NCI-H2081 (cell line): ENCODE measurements at places on chromosomes 5 and 9.

DNA sequence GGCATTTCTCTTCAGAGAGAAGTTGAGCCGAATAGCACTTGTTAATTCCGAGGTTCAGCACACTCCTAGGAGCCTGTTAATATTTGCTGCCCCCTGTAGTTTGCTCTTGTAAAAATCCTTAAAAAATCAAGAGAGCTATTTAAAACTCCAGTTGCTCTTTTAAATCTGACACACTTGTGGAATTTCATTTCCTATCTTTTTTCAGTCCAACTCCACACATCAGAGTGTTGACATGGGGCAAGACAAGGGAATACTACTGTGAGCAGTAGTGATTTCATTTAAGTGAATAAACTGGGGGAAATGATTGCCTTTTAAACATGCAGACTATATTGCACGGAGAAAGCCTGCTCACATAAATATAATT lies 1096.3 kb upstream of the DMAC1 start:
- peak; percentile 62 for DNase-seq

- no peak for DNase-seq
These were observed 39.9 kb downstream of the SLIT3 start for GRCh38 chr5:169260896-169261569.

DNA sequence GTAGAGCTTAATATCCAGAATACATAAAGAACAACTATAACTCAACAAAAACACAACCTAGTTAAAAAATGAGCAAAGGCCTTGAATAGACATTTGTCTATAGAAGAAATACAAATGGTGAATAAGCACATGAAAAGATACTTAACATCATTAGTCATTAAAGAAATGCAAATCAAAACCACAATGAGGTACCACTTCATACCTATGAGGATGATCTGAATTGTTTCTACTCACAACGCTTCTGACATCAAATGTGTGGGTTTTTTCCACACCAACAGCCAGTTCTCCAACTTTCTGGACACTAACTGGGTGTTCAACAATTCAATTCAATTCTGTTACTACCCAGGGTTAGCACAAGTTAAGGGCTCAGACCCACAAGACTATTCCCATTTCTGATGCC lies 22.0 kb downstream of the SREK1IP1 start:
- DNase-seq = no peak

- no peak for DNase-seq
These were observed 378.2 kb downstream of the FAM170A start for GRCh38 chr5:120007598-120007997.

GRCh38 chr9:116940614-116941215 lies 253.6 kb downstream of the TRIM32 start:
- no peak for DNase-seq

DNA sequence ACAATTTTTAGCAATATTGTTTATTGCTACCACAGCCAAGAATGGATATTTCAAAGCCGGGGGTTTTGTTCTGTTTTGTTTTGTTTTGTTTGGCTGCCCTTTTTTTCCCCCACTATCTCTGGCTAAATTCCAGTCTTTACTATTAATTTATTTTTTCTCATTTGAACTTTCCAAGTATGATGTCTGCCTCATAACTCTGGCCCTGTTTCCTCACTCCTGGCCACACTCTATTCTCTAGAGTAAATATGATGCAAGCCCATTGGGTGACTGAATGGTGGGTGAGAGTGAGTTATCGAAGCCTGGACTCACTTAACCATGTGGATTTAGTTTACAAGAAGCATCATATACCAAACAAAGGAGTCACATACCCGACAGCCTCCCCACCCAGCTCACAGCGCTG lies 41.9 kb downstream of the WDR36 start:
- no peak for DNase-seq

GRCh38 chr9:15306068-15306756 lies 804 bp downstream of the TTC39B start:
- peak; percentile 76 for DNase-seq

- DNase-seq = no peak
These were observed 168.8 kb upstream of the PPP1R2B start for GRCh38 chr5:156681265-156681664.

- peak; percentile 55 for DNase-seq
These were observed at the start of gene SLC12A7 for GRCh38 chr5:1111727-1112289. Gene SLC12A7 (minus strand): TSS chr5:1112063. CDS start chr5:1111991, 72 bp downstream.

DNA sequence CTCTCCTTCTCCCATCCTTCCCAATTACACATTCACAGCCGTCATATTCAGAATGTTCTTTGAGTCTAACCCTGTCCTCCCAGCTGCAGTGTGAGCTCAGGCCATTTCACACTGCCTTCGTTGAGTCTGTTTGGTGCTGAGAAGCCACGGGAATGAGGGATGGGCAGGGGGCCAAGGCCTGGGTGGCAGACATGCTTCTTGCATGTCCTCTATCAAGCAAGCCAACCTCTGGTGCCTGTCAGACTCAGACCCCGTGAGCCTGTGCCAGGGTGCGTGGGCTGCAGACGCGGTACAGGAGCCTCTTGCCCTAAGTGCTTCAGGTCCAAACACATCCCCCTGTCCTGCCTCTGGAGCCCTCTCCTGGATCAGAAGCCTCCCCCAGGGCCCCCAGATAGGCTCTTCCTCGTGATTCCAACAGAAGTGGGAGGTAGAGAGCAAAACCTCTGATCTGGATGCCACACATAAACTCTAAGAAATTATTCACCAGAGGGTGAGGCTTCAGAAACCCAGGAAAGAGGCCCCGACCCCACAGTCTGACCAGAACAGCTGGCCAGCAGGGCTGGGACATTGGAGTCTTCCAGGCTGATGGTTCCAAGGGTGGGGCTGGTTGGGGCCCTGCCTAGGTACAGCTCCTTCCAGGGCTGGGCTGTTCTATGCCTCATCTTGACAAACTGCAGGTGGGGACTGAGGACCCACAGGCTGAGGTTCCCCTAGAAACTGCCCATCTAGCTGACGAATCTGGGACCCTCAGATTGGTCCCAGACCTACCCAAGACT lies 46.7 kb upstream of the CDKN2AIPNL start:
- DNase-seq = no peak

GRCh38 chr5:132831095-132831860 lies 831 bp upstream of the SHROOM1 start:
- DNase-seq = no peak

GRCh38 chr9:135376511-135377265 lies 102.9 kb upstream of the PPP1R26 start:
- DNase-seq = no peak

- no peak for DNase-seq
These were observed 96.3 kb upstream of the TNPO1 start for GRCh38 chr5:72720205-72720604.

DNA sequence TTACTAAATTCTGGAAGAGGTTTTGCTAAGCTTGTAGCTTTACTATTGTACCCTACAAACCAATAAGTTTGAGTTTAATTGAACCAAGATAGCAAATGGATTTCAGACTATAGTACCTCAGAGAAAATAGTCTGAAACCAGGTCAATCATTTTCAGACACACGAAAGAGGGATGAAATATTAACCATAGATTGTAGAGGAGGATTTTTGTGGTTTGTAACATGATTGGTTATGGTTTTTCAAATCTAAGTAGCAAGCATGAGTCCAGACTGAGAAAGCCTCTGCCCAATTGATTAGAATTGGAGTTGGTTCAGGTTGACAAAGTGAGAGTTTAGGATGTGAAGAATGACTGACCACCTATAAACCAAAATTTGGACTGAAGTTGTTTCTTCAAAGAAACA lies 562.7 kb upstream of the DMAC1 start:
- no peak for DNase-seq

DNA sequence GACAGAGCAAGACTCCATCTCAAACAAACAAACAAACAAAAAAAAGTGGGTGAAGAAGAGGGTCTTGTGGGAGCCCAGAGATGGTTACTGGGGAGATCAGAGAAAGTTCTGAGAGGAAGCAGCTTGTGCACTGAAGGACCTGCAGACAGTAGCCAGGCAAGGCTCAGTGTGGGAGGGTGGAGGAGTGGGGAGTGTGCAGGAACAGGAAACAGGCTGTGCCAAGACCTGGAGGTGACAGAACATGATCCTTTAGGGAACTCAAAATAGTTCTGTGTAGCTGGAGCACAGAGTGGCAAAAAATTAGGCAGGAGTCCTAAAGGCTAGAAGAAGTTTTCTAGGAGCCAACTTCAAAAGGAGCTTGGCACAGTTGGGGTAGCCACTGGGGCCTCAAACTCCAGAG lies 19.2 kb upstream of the NANS start:
- no peak for DNase-seq

GRCh38 chr5:138542180-138542955 lies 668 bp downstream of the ETF1 start:
- no peak for DNase-seq

GRCh38 chr5:39231705-39232525 lies 12.6 kb upstream of the FYB1 start:
- no peak for DNase-seq

DNA sequence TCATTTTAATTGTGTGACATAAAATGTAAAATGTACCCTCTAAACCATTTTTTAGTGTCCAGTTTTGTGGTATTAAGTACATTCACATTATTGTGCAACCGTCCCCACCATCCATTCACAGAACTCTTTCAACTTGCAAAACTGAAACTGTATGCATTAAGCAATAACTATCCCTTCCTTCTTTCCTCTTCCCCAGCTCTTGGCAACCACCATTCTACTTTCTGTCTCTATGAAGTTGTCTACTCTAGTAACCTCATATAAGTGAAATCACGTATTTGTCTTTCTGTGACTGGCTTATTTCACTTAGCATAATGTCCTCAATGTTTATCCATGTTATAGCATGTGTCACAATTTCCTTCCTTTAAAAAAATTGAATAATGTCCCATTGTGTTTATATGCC lies 142.4 kb downstream of the C9orf152 start:
- no peak for DNase-seq

- no peak for DNase-seq
These were observed 5.3 kb downstream of the NR2F1-AS1 start for GRCh38 chr5:93575461-93576414.

DNA sequence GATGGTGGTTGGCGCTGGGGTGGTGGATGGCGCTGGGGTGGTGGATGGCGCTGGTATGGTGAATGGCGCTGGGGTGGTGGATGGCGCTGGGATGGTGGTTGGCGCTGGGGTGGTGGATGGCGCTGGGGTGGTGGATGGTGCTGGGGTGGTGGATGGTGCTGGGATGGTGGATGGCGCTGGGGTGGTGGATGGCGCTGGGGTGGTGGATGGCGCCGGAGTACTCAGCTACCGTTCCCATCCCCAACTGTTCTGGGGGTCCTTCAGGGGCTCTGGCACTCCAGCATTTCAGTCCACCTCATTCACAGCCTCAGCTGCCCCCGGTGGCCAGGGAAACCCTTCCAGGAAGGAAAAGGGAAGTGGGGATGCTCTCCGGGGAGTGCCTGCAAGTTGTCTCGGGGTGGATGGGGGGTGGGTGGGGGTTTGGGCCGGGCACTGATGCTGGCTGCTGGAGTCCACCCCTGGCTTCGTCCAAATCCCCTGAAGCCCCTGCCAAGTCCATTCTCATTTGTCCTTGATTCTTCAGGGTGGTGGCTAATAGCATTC lies 147.3 kb upstream of the COL5A1 start:
- no peak for DNase-seq
